Small intestine (tissue), 16 donors: ENCODE measurements at places on chromosomes 16 and 17.

GRCh38 chr17:15650741-15651582, 31.5 kb upstream of the FBXW10B start:
- peak overlapping the region; percentile 80 for H3K4me3 ChIP-seq
- peaks cover 3% of the 10 kb centered on the region for H3K4me1 ChIP-seq
- H3K36me3 ChIP-seq = no peaks in the 10 kb centered on the region
- no peaks in the 10 kb centered on the region for H3K27me3 ChIP-seq

GRCh38 chr16:30358990-30359870, 4.1 kb upstream of the CD2BP2 start:
- no peak overlapping the region for H3K4me3 ChIP-seq
- H3K4me1 ChIP-seq = peaks cover 2% of the 10 kb centered on the region
- no peak overlapping the region for H3K27ac ChIP-seq

GRCh38 chr17:68819465-68819864, 135.7 kb downstream of the ABCA8 start:
- no peak overlapping the region for H3K4me3 ChIP-seq
- peaks cover 5% of the 10 kb centered on the region for H3K4me1 ChIP-seq
- no peaks in the 10 kb centered on the region for H3K36me3 ChIP-seq
- no peaks in the 10 kb centered on the region for H3K27me3 ChIP-seq
- DNase-seq = no peak
- H3K27ac ChIP-seq = no peak overlapping the region

DNA sequence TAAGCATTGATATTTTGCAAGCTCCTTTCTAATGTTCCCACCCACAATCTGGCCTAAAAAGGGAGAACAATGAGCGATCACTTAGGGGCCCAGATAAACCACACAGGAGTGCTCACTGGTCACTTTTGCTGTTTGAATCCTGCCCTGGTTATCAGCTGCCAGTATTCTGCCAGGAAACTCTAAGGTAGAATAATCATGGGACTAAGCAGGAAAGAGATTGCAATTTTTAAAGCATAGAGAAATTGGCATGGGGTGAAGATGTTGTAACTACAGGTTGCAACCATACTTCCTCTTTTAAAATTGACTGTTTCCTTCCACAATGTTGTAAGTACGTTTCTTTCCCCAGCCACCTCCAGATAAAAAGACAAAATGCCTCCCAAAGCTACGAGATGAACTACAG, 251.2 kb upstream of the CDH11 start:
- no peaks in the 10 kb centered on the region for H3K4me1 ChIP-seq
- no peak overlapping the region for H3K27ac ChIP-seq
- H3K36me3 ChIP-seq = no peaks in the 10 kb centered on the region
- no peak for DNase-seq
- no peaks in the 10 kb centered on the region for H3K27me3 ChIP-seq
- no peak overlapping the region for H3K4me3 ChIP-seq

- no peaks in the 10 kb centered on the region for H3K4me1 ChIP-seq
- H3K27me3 ChIP-seq = no peaks in the 10 kb centered on the region
- H3K27ac ChIP-seq = no peak overlapping the region
Observed at GRCh38 chr17:66782851-66783250, 52.1 kb upstream of the CACNG5 start.

- DNase-seq = peak; percentile 76
- no peaks in the 10 kb centered on the region for H3K27me3 ChIP-seq
- H3K36me3 ChIP-seq = no peaks in the 10 kb centered on the region
Observed at GRCh38 chr17:32946375-32947135, 18.6 kb downstream of the TMEM98 start.

DNA sequence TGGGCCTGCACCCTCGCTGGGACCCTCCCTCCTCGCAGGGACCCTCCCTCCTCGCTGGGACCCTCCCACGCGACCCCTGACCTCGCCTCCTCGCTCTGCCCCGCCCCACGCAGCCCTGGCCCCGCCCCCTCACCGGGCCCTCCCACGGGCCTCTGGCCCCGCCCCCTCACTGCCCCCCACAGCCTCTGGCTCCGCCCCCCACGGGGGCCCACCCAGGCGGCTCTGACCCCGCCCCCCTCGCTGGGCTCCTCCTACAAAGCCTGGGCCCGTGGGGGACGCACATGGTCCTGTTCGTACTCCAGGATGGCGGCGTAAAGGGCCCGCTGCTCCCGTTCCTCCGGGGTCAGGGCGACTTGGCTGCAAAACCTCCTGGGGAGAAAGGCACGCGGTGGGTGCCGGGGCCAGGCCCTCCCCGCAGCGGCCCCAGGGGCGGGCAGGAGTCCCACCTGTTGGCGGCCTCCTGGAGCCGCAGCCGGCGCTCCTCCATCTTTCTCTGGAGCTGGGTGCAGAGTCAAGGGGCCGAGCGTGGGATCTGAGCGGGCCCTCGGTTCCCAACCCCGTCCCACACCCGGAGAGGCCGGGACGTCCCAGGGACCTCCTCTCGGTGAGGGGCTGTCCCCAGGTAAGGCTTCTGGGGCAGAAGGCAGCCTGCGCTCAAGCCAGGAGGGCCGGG, 9.0 kb downstream of the VPS9D1 start:
- H3K4me1 ChIP-seq = no peaks in the 10 kb centered on the region
- DNase-seq = peak; percentile 41
- peaks cover 56% of the 10 kb centered on the region for H3K36me3 ChIP-seq

DNA sequence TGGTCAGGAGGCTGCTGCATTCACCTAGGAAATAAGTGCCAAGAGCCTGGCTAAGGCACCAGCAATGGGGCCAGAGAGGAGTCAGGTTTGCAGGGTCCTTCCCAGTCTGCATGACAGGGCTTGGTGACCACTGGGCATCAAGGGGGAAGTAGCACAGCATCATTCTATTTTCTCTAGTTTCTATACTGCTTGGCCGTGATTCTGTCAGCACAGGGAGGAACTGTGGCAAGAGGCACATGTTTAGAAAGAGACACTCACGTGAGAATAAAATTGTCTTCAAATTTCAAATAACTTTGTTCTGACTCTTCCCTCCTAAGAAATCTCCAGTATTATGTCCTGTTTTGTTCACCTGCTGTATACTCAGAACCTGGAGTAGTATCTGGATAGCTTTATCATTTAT, 37.8 kb downstream of the ERN1 start:
- peak overlapping the region; percentile 78 for H3K27ac ChIP-seq
- H3K27me3 ChIP-seq = no peaks in the 10 kb centered on the region
- no peak for DNase-seq
- no peaks in the 10 kb centered on the region for H3K4me1 ChIP-seq
- no peak overlapping the region for H3K4me3 ChIP-seq

DNA sequence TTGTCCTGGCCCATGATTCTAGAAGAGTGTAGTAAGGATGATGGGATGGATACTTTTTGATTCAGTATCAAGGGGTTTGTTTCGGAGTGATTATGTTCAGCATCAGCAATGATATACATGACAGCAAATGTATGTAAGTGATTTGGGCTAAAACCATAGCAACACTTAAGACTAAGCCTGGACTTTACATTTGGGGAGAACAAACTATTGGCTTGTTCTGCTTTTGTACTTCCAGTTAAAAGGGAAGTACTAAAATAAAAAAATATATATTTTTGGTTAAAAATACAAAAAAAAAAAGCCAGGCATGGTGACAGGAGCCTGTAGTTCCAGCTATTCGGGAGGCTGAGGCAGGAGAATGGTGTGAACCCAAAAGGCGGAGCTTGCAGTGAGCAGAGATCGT, 20.5 kb upstream of the DHX8 start:
- no peak for DNase-seq
- no peak overlapping the region for H3K27ac ChIP-seq
- H3K4me1 ChIP-seq = no peaks in the 10 kb centered on the region

DNA sequence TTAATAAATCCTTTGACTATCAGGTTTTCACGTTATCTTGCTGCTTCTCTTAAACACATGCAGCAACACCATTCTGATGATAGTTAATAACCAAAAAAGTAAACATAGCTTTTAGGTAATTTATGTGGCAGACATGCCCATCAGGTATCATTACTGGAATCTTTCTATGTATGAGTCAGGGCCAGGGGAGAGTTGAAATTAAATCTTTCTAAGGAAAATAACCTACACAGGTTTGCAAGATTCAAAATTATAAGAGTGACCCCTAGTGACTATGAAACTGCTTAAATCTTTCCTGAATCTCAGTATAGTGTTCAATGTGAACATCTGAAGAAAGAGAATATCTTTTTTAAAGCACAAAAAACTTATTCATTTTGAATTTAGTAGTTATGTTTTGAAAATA, 666.6 kb downstream of the CDH11 start:
- H3K4me1 ChIP-seq = no peaks in the 10 kb centered on the region
- H3K36me3 ChIP-seq = no peaks in the 10 kb centered on the region
- DNase-seq = no peak

GRCh38 chr17:21019976-21020586, 22.7 kb downstream of the USP22 start:
- H3K4me3 ChIP-seq = no peak overlapping the region
- H3K27me3 ChIP-seq = no peaks in the 10 kb centered on the region
- no peak for DNase-seq
- no peaks in the 10 kb centered on the region for H3K4me1 ChIP-seq
- H3K36me3 ChIP-seq = peaks cover 36% of the 10 kb centered on the region

GRCh38 chr17:79054200-79054960, 20.2 kb upstream of the ENGASE start:
- no peak overlapping the region for H3K4me3 ChIP-seq
- no peak overlapping the region for H3K27ac ChIP-seq
- H3K36me3 ChIP-seq = no peaks in the 10 kb centered on the region
- no peaks in the 10 kb centered on the region for H3K27me3 ChIP-seq

- H3K4me3 ChIP-seq = no peak overlapping the region
- H3K36me3 ChIP-seq = no peaks in the 10 kb centered on the region
- no peak for DNase-seq
- H3K27me3 ChIP-seq = peaks cover 2% of the 10 kb centered on the region
- no peak overlapping the region for H3K27ac ChIP-seq
Observed at GRCh38 chr17:62781356-62781755, 26.8 kb downstream of the MARCHF10 start.

- H3K36me3 ChIP-seq = no peaks in the 10 kb centered on the region
- peak within 1 kb of the TSS; percentile 44 for H3K4me3 ChIP-seq
- peaks cover 48% of the 10 kb centered on the region for H3K4me1 ChIP-seq
- no peaks in the 10 kb centered on the region for H3K27me3 ChIP-seq
- peak within 1 kb of the TSS; percentile 71 for H3K27ac ChIP-seq
Observed at GRCh38 chr17:7548585-7549400, at the start of gene TNFSF12. TSS of gene TNFSF12 (plus strand) at chr17:7549058. CDS start at chr17:7549154, 96 bp downstream.

GRCh38 chr17:42378359-42378958, 9.8 kb downstream of the STAT3 start:
- H3K36me3 ChIP-seq = no peaks in the 10 kb centered on the region
- no peak for DNase-seq
- peak overlapping the region; percentile 79 for H3K27ac ChIP-seq
- peak overlapping the region; percentile 27 for H3K4me3 ChIP-seq
- no peaks in the 10 kb centered on the region for H3K27me3 ChIP-seq

DNA sequence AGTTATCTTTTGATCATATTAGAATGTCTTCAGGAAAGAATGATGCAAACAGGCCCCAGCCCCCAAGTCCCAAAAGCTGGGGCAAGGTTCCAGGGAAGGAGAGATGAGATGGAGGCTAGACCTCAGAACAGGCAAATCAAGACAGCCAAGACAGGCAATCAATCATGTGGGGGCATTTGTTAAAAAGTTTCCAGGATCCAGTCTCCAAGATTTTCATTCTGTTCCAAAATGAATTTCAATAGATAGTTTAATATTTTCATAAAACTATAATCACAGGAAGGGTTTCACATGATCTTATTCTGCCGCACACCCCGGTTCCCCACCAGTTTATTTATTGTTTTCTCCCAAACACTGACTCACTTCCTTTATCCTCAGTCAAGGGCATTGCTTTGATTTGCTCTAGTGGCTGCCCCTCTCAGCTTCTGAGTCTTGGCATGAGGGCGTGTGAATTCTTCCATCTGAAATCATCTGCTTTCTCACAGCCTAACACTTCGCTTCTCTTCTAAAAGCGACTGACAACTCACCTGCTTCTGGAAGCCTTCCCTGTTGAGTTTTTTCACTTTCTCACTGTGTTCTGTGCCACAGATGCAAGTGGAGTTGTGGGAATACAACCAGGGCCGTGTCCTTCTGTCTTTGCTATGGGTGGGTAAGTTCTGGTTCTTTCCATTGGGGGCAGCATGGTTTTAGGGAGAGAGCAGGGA, 12.2 kb upstream of the TERF2 start:
- H3K27me3 ChIP-seq = no peaks in the 10 kb centered on the region
- H3K4me3 ChIP-seq = no peak overlapping the region
- H3K36me3 ChIP-seq = no peaks in the 10 kb centered on the region
- H3K4me1 ChIP-seq = peaks cover 4% of the 10 kb centered on the region
- peak overlapping the region; percentile 75 for H3K27ac ChIP-seq

DNA sequence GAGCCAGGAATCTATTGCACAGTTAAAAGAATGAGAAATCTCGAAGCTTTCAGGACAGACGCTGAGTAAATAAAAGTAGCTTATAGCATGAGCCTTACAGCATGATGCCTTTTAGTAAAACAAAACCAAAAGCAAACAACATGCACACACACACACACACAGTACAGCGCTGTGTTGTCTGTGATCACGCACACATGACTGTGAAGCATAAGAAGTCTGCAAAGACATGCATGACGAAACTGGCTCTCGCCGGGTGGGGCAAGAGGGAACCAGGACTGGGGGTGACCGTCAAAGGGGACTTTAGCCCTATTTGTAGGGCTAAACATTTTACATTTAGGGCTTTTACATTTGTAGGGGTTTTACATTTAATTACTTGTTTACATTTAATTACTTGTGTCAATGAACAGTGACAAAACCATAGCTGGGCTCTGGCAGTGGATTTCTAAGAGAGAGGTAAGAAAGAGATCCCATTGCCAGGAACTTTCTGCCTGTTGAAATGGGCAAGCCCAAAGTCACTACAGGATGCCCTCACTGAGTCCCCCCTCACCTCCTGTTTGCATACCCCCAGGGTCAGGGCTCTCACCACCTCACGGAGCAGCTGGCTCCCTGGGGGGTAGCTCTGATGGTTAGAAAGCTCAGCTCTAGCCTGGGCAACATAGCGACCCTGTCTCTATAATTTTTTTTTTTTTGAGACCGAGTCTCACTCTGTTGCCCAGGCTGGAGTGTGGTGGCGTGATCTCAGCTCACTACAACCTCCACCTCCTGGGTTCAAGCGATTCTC, 2.0 kb upstream of the TNFRSF13B start:
- peak overlapping the region; percentile 65 for H3K27ac ChIP-seq
- no peaks in the 10 kb centered on the region for H3K4me1 ChIP-seq
- no peak overlapping the region for H3K4me3 ChIP-seq
- DNase-seq = no peak
- H3K27me3 ChIP-seq = no peaks in the 10 kb centered on the region
- H3K36me3 ChIP-seq = no peaks in the 10 kb centered on the region

GRCh38 chr17:68255731-68256538, 8.1 kb downstream of the AMZ2 start:
- no peak overlapping the region for H3K27ac ChIP-seq
- no peaks in the 10 kb centered on the region for H3K27me3 ChIP-seq
- DNase-seq = no peak
- no peaks in the 10 kb centered on the region for H3K36me3 ChIP-seq
- no peaks in the 10 kb centered on the region for H3K4me1 ChIP-seq

- no peak for DNase-seq
- no peaks in the 10 kb centered on the region for H3K27me3 ChIP-seq
- no peak overlapping the region for H3K4me3 ChIP-seq
Observed at GRCh38 chr16:8880839-8881510, 1.2 kb upstream of the LITAFD start.

- peak overlapping the region; percentile 92 for H3K27ac ChIP-seq
- no peaks in the 10 kb centered on the region for H3K27me3 ChIP-seq
- H3K36me3 ChIP-seq = peaks cover 3% of the 10 kb centered on the region
Observed at GRCh38 chr17:2076087-2076984, 21.4 kb downstream of the HIC1 start.

- no peak for DNase-seq
- no peak overlapping the region for H3K4me3 ChIP-seq
- no peaks in the 10 kb centered on the region for H3K27me3 ChIP-seq
Observed at GRCh38 chr17:8599351-8600011, 31.0 kb downstream of the MYH10 start.

GRCh38 chr16:78045865-78046581, 23.7 kb downstream of the CLEC3A start:
- peaks cover 2% of the 10 kb centered on the region for H3K27me3 ChIP-seq
- H3K36me3 ChIP-seq = no peaks in the 10 kb centered on the region
- no peak overlapping the region for H3K4me3 ChIP-seq
- peak; percentile 91 for DNase-seq
- H3K27ac ChIP-seq = no peak overlapping the region
- H3K4me1 ChIP-seq = no peaks in the 10 kb centered on the region
